ENCODE measurements at places on chromosomes 2 and 18.

GRCh38 chr2:161943011-161943410, 131.0 kb downstream of the DPP4 start:
- no peak for DNase-seq

- no peak for DNase-seq
Observed at GRCh38 chr2:138267902-138268254, 233.7 kb upstream of the SPOPL start.

GRCh38 chr18:51229328-51229727, 31.8 kb upstream of the MEX3C start:
- no peak for DNase-seq

DNA sequence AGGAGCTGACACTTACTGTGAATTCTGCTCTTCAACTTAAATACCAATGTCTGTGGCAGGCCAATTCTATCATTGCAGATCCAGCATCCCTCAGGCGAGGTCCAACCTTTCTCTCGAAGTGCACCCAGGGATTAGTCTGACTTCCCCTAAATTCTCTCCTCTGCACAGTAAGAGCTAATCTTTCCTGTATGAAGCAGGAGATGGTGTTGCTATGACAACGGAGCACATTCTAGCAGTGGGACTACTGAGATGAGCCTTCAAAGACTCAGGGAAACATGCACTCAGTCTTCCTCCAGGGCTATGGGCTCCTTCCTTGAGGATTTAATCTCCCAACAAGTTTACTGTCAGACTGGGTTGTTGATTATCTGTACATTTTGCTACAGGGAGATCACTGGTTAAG, 176.3 kb downstream of the NOL4 start:
- no peak for DNase-seq

- DNase-seq, result no peak
Observed at GRCh38 chr2:44836916-44837315, 104.6 kb upstream of the SIX3 start.

- DNase-seq, result no peak
Observed at GRCh38 chr18:72470391-72470790, 73.8 kb downstream of the CBLN2 start.

GRCh38 chr2:15782769-15783294, 157.5 kb upstream of the MYCN start:
- DNase-seq, result no peak

GRCh38 chr2:219638948-219639755, 11.7 kb downstream of the SLC4A3 start:
- no peak for DNase-seq

- DNase-seq, result no peak
Observed at GRCh38 chr2:230842473-230842872, 22.3 kb upstream of the ITM2C start.

DNA sequence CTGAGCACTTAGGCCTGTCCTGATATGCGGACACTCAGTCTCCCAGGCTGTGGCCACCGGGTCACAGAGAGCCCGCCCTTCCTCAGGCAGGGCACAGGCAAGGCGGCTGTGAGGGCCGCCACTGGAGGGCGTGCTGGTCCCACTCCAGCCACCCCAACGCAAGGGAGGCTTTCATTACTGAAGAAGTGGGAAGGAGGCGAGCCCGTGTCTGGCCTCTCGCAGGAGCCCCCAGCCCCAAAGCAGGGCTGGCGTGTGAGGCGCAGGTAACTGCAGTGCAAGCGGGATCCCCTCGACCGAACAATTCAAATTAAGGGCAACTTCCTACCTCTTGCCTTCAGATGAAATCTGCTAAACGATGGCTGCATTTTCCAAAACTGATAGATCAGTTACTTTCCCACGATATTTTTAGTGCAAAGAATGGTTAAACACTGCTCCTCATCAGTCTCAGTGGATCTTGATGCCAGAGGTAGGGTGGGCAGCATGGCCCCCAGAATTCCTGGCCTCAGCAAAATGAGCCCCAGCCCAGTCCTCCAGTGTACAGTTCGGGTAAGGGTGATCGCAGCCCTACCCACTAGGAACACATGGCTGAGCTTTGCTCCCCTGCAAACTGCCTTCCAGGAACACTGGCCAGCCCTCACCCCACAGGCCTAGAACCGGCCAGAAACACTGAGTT, 97.2 kb downstream of the SEPTIN10 start:
- no peak for DNase-seq

GRCh38 chr2:166179201-166179600, 51.4 kb upstream of the SCN1A start:
- DNase-seq, result no peak

- no peak for DNase-seq
Observed at GRCh38 chr2:233811732-233812131, 33.6 kb downstream of the MROH2A start.

Data from retinal pigment epithelial cell (primary cell).